ENCODE measurements at places on chromosomes 3 and 15.

- DNase-seq: peak; percentile 61
These were observed 47.3 kb downstream of the EIF3J start for GRCh38 chr15:44584162-44584749.

GRCh38 chr3:96677156-96677555, 137.2 kb upstream of the EPHA6 start:
- no peak for DNase-seq

DNA sequence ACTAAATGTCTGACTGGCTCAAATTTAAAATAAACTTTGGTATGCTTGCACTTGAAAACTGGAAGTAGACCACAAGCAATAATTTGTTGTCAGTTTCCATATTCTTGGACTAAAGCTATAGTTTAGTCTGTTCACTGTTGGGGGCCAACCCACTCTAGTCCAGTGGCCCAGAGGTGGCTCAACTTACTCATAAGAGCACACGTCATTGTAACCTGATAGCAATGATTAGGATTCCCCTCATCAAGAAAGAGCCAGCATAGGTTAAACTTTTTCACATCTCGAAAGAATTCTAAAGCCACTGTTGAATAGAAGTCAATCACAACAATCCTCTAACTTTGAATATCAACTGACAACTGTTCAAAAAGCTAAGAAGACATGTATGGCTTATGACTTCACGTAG, 147.0 kb downstream of the MEIS2 start:
- no peak for DNase-seq

DNA sequence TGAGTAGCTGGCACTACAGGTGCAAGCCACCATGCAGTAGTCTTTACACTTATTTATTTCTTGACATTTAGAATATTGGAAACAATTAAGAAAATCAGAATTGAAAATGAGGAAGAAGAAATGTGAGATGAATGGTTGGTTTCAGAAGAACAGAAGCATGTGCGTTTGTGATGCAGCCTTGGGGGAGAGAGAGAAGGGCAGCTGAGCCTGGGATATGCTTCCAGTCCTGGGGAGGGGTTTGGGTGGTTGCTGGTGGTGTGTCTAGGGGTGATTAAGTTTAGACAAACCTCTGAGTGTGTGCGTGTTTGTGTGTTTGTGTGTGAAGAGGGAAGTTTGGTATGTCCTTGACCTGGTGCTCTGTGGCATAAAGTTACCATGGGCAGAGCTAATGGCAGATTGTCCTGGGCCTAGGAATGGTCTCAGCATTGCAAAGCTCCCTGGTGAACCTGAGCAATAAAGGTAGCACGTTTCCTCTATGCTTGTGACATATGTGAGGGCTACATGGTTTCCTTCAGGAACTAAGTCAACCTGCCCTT, 35.6 kb downstream of the CTSH start:
- no peak for DNase-seq

- no peak for DNase-seq
These were observed 49.4 kb downstream of the EXOG start for GRCh38 chr3:38545550-38545949.

DNA sequence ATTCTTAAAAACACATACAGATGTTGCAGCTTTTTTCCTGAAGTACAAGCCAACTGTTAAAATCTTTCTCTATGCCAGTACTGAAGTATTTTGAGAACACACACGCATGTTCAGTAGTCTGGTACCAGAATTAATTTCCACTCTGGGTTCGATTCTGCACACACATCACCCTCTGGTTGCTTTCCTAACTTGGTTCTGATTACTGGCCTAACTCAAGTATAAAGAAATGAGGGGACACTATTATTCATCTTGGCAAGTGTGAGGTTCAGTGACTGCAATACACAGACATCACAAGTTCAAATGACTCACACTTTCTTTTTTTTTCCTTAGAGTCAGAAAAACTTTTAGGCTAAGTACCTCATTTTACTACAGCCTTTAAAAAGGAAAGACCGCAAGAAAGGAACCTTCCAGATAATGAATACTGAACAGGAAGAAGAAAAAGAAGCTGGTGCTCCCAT, 37.4 kb upstream of the LDHAL6B start:
- DNase-seq: no peak

DNA sequence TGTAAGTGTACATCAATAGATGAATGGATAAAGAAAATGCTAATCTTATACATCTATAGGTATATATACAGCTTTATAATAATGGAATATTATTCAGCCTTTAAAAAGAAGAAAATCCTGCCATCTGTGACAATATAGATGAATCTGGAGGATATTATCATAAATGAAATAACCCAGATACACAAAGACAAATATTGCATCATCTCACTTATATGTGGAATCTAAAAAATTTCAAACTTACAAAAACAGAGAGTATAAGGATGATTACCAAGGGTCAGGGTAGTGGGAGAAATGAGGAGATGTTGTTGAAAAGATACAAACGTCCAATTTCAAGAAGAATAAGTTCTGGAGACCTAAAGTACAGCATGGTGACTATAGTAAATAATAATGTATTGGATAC, 85.4 kb upstream of the AGTR1 start:
- DNase-seq: no peak

DNA sequence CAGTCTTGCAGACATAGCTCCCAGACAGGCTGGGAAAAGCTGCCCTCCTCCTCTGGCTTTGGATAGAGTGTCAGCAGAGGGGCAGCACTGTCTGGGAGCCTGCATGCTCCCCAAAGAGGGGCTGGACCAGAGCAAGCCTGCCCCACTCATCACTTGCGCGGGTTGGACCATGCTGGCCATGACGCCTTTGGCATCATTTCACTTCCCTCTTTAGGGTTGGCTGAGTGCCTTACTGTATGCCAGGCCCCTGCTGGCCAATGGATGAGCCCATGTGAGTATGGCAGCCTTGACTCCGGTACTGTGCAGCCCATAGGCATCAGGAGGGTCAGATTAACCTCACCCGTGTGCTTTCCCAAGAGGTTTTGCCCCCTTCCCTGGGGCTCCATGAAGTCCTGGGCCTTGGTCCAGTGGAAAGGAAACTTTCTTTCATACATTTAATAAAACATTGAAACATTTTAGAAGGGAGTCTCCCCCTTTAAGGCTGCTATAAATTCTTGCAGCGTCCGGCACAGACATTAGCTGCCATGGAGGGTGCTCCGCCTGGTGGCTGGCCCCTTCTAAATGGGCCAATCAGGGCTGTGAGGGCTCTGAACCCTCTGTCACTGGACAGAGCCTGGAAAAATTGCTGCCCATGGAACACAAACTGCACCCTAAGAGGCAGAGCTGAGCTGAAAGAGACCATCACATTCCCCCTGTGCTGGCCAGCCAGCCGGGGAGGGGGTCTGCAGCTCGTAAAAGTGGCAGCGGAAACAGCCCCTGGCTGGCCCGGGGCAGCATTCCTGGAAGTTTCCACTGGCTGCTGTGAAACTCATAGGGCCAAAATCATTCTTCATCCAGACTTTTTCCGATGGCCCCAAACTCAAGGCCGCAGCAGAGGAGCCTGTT, 20.8 kb upstream of the DUSP7 start:
- DNase-seq: no peak

DNA sequence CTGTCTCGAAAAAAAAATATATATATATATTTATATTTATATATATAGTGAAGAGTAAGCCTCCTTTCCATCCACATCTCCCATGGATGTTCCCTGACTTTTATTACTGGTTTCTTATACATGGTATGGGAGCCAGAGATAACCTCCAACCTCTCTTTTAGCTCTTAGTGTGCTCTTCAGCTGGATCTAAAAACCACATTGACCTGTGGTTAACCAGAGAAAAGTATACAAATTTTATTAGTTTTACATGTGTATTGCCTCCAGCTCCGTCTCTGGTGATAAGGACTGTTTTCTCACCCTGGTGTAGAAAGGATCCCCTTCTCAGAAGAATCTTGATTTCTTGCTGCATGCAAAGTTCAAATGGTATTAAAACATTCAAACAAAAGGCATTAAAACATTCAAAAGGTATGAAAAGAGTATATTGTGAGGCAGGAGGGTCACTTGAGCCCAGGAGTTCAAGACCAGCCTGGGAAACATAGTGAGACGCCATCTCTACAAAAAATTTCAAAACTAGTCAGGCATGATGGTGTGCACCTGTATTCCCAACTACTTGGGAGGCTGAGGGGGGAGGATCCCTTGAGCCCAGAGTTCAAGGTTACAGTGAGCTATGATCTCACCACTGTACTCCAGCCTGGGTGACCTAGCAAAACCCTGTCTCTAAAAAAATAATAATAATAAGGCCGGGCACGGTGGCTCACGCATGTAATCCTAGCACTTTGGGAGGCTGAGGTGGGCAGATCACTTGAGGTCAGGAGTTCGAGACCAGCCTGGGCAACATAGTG, 13.5 kb upstream of the TTBK2 start:
- DNase-seq: no peak

GRCh38 chr3:54180921-54181320, 58.6 kb downstream of the CACNA2D3 start:
- no peak for DNase-seq

- DNase-seq: no peak
These were observed 7.9 kb downstream of the NBEAL2 start for GRCh38 chr3:46987319-46987742.

DNA sequence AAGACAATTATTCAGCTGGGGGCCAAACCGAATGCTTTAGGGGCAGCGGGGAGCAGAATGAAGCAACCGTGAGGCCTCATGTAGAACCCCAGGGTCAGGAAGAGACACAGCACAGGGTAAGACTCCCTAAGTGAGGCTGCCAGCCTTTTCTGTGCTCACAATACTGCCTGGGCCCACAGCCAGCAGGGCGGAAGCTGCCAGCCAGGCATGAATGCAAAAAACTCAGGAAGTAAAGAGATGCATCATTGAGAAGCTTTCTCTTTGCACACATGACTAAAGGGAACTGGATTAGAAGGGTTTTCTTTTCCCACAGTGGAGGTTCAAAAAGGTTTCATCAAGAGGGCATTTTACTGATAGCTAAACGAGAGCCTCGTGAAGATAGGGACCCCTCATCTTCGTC, 33.3 kb downstream of the CA12 start:
- DNase-seq: no peak

DNA sequence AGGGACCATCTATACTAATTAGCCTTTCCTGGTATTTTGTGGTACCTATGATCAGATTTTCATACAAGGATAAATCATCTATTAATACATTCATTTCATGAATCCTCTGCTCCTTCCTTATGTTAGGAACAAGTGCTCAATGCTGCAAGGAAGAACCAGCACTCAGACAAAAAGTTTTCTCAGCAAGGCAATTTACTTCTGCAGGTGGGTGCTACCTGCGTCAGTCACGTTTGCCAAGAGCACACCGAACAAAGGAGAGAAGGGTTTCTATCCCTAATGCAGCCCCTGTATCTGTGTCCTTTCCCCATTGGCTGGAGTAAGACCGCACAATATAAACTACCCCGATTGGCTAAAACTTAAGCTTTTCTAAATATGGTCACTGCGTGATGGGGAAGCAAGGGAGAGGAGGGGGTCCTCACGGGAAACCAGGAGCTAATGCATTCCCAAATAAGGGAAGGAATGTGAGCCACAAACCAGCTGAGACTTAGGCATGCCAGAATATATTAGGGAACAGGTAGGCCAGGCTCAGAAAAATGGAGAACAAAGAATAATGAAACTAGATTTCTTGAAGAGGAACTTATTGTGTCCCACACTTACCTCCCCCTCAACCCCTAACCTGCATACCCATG, 76.5 kb downstream of the AQR start:
- no peak for DNase-seq

DNA sequence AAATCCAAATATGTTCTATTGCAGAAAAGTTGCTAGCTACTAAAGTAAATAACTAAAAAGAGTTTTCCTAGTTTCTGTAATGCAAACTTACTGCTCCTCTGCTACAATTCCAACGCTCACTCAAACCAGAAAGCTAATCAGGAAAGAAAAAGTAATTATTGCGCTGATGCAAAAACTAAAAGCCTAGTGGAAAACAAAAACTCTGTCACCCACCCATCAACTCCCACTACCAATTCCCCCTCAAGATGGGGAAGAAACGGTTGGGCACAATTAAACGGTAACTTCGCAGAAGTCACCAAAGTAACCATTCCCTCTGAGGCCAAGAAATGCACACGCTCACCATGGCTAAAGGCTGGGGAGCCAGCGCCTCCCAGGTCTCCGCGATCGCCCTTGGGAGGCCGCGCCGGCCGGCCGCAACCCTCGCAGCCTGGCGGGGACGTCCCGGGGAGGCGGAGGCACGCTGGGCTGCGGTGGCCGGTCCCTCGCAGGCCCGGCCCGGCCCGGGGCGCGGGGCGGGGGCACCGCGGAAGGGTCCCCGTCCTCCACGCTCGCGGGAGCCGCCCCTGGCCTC, 684 bp downstream of the SLTM start:
- no peak for DNase-seq

DNA sequence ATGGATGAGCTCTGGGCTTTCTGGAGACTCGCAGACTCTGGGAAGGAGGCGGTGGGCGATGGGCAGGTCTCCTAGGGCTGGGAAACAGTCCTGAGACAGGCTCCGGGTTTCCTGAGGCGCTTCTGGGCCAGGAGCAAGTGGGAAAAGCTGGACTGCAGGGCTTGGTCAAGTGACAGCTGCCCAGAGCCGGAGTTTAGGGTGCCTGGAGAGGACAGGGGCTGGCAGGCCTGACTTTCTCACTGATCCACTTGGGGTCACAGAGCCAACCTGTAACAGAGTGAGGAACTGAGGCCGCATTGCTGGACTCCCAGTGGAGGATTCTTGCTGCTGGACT, 107.9 kb downstream of the APBA2 start:
- no peak for DNase-seq

Data from stimulated activated CD4-positive, alpha-beta T cell treated with anti-CD3 and anti-CD28 coated beads, Interleukin-4, amount 100 ng/mL, for 24 hours (primary cell).